ENCODE measurements at places on chromosomes 13 and 19.

- DNase-seq = no peak
Observed at GRCh38 chr13:106507560-106508274, 27.7 kb downstream of the EFNB2 start.

GRCh38 chr13:104571161-104571892 lies 1505.1 kb upstream of the SLC10A2 start:
- DNase-seq = no peak

GRCh38 chr19:48378194-48378570 lies 13.2 kb downstream of the KDELR1 start:
- no peak for DNase-seq

GRCh38 chr13:88752041-88752440 lies 1080.9 kb downstream of the SLITRK5 start:
- no peak for DNase-seq

DNA sequence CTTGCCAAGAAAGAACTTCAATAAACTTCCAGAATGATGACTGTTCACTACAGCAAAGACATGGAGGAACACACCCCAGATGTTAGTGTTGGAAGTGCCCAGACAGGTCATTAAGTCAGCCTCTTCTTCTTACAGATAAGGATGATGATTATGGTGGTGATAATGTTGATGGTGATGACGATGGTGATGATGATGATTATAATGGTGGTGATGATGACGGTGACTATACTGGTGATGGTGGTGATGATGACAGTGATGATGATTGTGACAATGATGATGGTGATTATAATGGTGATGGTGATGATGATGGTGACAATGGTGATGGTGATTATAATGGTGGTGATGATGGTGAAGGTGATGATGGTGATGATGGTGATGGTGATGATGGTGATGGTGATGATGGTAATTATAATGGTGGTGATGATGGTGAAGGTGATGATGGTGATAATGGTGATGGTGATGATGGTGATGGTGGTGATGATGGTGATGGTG lies 8.4 kb downstream of the C13orf46 start:
- DNase-seq = no peak

GRCh38 chr19:1411255-1412191 lies 4.1 kb downstream of the DAZAP1 start:
- DNase-seq = peak; percentile 33

DNA sequence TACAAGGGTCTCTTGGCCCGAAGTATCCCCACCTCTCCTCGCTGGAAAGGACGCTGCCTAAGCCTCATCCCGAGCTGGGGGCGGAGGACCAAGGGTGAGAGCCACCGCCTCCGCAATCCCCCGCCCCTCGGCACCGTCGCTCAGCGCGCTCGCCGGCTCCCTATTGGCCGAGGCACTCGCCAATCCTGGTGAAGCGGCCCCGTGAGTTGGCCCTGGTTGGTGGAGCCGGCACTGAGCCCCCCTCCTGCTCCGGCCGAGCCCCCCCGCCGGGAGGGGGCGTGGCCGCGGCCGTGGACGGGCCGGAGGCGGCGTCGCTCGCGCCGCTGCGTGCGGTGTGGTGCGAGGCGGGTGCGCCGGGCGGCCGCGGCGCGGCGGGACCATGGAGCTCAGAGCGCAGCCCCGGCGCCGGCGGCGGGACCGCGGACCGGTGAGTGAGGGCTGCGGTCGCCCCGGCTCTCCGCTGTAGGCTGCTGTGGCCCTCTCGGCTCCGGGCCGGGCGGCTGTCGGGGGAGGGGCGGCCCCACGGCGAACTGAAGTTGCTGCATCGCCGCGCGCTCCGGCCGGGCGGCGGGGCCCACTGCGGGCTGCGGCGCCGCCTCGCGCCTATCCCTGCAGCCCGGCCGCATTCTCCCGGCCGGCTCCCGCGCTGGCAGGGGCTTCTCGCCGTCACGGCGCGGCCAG lies at the start of gene WASF3:
Gene WASF3 (plus strand): TSS at position 291 of the 681 bp plus-strand sequence. CDS start 84,588 bp downstream, outside the sequence.
- DNase-seq = peak; percentile 52

- no peak for DNase-seq
Observed at GRCh38 chr13:68888832-68889231, 1218.8 kb upstream of the ATXN8OS start.

Measured in activated naive CD8-positive, alpha-beta T cell treated with anti-CD3 and anti-CD28 coated beads, Interleukin-2, amount 50 U/mL, for 24 hours (primary cell).